ENCODE measurements at places on chromosomes 11 and 22. TPM values are rescaled to one million over a fixed set of nuclear protein-coding genes. Genes with fewer than 3 reads are reported as not detected.

DNA sequence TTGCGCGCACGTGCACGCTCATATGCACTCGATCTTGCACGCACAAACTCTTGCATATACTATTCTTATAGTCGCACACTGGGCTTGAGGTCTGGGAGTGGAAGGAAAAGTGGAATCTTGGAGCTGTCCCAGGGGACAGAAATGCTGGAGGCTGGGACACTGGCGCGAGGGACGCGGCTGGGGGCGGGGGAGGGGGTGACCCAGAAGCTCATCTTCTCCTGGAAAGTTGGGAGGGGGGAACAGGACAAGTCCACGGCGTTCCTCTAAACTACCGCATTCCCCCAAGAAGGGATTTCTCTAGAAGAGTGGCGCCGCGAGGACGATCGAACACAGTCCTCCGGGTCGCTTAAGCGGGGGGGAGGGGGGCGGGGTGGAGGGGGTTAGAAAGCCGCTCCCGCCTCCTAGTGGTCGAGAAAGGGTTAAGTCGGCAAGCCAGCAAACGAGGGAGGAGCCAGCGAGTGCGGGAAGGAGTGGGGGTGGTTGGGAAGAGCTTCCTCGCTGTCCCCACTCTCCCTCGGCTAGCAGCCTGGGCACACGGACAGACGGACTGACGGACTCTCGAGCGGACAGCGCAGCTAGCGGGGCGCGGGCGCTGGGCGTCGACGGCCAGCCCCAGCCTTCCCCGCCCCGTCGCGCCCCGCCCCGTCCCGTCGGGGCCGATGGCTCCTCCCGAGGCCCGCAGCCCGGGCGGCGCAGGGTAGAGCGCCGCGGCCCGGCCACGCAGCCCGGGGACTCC, at the start of gene RTN4RL2:
Gene RTN4RL2, plus strand, starts transcription at position 507 of the 736 bp plus-strand sequence. CDS start 338 bp downstream, outside the sequence.
- peak; percentile 26 for DNase-seq

Gene ZNF215
- 1.2 TPM for total RNA-seq

- DNase-seq: no peak
These were observed 1116.0 kb downstream of the BRD1 start for GRCh38 chr22:48711669-48712068.

Gene WBP2NL
- 1.6 TPM for total RNA-seq
